Right ventricle myocardium inferior (tissue), 1 donor: ENCODE measurements at places on chromosomes 6 and 20.

GRCh38 chr20:45823949-45824835, 2.9 kb downstream of the TNNC2 start:
- peak; percentile 76 for DNase-seq

GRCh38 chr20:46311719-46312074, 3.4 kb upstream of the CDH22 start:
- DNase-seq, result no peak

- DNase-seq, result no peak
Measured at GRCh38 chr6:104281370-104281769, 578.3 kb downstream of the HACE1 start.

DNA sequence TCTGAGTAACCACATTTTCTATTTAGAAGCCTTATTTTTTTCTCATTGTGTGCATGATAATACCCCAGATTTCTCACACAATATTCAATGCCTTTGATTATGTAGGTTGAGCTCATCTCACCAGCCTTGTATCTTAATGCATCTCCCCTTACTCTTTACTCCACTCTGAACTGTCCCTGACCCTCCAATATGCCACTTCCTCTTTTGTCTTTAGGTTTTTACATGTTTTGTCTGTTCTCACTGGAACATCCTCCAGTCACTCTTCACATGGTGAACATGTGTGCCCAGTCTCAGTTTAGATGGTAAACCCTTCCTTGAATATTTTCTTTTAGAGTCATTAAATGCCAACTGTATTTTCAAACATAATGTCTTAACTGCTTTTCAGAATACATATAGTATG, 392.9 kb upstream of the IMPG1 start:
- DNase-seq, result no peak

DNA sequence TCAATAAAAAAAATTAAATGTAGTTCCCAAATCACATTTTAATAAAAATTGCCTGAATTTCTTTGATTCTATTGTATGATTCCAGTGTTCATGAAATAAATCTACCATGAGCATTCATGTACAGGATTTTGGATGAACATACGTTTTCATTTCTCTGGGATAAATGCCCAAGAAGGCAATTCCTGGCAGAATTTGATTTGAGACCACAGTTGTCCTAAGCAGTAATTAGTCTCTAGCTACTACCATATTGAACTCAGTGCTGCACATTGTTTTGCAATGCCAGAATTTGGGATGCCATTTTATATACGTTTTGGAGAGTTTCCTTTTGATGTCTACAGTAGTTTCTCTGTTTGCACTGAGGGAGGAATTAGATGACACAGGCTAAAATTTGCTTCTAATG, 265.3 kb upstream of the HS3ST5 start:
- no peak for DNase-seq

DNA sequence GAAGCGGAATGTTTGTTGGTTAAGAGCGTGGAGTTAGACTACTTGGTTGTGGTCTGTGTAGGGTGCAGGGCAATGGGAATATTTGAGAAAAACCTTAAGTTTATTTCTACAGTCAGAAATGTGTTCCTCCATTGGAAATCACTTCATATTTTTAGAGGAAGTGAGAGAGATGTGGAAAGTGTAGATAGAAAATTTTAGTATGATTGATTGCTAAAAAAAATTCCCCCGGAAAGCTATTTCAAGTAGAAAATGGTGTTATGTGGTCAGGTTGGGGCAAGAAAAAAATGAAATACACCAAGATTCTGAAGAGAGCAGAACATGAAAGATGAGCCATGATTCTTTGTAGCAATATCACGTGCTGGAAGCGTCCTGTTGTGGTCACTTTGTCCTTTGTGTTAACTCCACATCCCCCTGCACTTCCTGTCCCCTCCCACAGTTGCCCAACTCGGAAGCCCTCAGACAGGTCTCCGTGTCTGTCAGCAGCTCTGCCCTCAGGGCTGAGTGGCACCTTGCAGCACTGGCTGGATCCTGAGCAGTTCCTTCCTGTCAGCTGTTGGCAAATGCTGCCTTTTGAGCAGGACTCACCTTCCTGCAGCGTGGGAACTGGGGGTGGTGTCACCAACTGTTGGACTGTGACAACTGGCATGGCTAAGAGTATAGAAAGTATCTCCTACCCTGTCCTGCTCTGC, 137.5 kb upstream of the SLC24A3 start:
- peak; percentile 74 for DNase-seq

DNA sequence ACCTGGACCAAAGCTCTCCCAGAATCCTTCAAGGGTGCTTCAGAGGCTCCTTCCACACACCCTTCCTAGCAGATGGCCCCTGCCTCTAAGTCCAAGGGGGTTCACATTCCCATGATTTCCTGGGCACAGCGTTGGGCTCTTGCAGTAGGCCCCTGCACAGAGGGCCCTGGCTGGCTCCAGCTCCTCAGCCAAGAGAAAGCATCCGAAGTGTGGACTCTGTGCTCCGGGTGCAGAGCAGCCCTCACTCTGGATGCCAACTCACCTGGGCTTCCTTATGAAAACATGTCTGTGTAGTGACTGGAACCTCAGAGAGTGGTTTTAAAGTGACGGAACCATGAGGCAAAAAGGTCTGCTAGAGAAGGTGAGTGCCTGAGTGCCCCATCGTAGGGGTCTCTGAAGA, 11.6 kb downstream of the YTHDF1 start:
- DNase-seq, result no peak

GRCh38 chr20:11754451-11754850, 163.2 kb upstream of the BTBD3 start:
- no peak for DNase-seq

- no peak for DNase-seq
Measured at GRCh38 chr20:6127825-6128224, 5.0 kb upstream of the FERMT1 start.

DNA sequence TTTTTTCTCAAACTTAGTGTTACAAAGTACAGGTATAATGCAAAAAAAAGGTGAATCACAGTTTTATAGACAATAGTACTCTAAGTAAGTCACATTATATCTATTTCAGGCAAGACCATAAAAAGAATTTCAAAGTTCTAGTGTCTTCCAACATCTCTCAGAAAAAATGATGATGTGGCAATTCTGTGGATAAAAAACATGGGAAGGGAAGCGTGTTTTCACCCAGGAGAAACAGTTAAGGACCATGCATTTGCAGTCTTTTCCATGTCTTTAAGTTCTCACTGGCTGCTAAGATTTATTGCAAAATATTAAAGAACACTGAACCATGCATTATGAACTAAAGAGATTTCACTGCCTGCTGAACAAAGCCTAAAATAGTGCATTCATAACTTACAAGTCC, 1.8 kb downstream of the SSR1 start:
- DNase-seq, result no peak

GRCh38 chr6:89323511-89323971, 8.4 kb upstream of the GABRR2 start:
- no peak for DNase-seq

DNA sequence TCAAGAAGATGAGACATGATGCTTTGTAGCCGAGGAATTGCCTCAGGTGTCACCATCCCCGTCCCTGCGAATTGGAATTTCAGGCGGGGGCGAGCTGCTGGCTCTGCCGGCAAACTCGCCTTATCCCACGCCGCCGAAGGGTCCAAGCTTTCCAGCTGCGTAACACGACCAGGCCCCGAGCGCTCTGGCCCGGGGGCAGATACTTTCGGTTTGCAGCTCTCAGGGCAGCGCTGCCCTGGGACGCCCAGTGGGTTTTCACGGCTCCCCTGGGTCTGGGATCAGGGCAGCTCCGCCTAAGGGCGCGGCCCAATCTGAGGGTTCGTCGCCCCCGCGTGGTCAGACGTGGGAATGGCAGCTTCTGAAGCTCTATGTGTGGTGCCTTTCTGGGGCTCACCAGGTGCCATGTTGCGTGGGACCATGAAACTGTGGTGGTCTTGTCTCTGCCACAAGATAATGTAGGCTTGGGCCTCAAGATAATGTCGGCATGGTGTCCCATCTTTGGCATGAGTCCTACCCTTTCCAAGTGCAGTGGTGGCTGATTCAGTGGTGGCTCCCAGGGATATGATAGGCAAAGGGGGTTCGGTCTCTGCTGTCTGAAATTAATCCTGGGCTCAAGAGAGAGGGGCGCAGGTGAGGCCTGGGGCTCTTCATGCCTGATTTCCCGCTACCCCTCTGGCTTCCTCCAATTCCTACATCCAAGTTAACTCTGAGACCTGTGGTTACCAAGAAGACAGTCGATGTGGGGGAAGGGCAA, 21.0 kb downstream of the PIGT start:
- peak; percentile 94 for DNase-seq

DNA sequence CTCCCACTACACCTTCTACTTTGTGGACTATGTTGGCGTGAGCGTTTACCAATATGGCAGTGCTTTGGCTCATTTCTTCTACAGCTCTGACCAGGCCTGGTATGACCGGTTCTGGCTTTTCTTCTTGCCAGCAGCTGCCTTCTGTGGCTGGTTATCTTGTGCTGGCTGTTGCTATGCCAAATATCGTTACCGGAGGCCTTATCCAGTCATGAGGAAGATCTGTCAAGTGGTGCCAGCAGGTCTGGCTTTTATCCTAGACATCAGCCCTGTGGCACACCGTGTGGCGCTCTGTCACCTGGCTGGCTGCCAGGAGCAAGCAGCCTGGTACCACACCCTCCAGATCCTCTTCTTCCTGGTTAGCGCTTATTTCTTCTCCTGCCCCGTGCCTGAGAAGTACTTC, 16.5 kb upstream of the EFHC1 start:
- no peak for DNase-seq

- no peak for DNase-seq
Measured at GRCh38 chr6:13267142-13267651, 61.1 kb downstream of the TBC1D7 start.

DNA sequence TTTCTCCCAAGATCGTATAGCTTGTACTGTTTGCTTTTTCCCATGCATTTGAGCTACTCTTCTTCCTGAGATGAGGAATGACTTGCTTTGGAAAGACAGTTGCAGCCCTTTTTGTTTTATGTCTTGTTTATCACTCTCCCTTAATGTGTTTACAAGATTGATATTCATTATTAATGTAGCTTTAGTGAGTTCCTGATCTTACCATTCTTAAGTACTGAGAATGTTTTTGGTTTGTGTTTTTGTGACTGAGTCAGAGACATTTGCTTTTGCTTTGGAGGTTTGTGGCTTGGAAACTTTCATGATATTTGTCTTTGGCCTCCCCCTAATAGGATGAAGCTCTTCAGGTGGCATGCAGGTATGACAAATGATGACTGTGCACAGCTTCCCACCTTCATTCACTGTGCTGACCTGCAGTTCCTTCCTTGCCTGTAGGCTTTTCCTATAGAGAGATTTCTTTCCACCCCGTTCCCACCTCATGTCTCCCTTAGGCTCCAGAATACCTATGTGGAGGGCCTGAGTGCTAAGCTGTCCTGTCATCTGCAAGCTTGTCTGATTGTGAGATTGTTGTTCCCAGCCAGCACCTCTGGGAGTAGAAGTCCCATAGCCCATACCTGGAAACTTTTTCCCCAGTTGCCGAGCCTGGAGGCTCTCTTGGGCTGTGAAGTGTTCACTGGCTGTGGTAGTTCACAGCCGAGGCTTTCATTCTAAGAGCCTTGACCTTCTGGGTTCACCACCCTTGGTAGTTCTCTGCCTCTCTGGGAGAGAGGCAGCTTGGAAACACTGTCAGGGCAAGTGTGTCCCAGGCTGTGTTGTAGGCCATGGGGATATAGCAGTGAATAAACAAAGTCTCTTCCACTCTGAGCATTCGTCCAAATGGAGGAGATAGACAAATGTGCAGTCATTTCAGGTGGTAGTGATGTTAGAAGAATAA, 27.1 kb downstream of the CDS2 start:
- no peak for DNase-seq

GRCh38 chr20:25476106-25477013, 68.9 kb downstream of the GINS1 start:
- peak; percentile 54 for DNase-seq

GRCh38 chr20:64047046-64047389, 2.4 kb downstream of the SOX18 start:
- DNase-seq, result no peak

DNA sequence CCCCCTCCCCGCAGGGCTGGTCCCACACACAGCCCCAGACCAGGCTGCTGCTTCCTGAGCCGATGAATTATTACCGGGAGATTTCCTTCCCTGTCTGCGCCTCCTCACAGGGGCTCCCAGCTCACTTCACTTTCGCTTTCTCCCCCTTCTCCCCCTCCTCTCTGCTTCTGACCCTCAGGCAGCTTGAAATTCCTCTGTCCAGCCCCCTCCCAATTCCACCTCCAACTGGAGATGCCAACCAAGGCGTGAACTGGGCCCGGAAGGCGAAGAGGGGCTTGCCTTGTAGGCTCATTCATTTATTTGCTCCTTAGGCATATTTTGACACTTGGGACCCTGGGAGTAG, 1.7 kb upstream of the TCF15 start:
- DNase-seq, result no peak

DNA sequence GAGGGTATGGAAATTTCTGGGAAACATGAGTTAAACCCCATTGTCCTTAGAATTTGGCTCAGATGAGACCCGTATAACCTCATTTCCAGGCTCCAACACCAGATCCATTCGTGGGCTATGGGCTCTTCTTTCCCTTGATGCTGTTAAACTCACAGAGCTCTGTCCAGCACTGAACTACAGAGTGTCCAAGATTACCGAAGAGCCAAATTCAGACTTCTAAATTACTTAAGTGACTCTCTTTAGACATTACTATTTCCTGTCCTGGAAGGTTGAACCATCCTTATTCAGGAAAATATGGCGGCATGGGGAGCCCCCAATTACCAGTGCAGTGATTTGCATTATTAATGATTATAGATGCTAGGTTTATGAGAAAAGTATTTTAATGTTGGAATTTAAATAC, 124.9 kb upstream of the EDN1 start:
- no peak for DNase-seq

- DNase-seq, result no peak
Measured at GRCh38 chr20:39528436-39528835, 566.3 kb downstream of the DHX35 start.

DNA sequence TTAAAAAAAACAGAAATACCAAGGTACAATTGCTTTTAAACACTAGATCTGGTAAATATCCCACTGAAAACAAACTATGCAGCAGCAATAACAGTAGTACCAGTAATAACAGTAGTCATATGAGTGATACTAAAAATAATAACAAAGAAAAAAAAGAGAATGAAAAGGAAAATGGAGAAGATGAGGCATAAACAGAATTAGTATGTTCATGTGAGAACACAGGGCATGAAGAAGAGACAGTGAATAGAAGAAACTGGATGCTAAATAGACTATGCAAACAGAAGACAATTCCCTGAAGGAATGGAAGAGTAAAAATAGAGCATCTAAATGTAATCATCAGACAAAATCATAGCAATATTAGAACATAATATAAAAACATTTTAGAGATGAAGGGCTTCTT, 121.1 kb downstream of the RNGTT start:
- no peak for DNase-seq

GRCh38 chr6:1088492-1089001, 223.4 kb upstream of the FOXQ1 start:
- no peak for DNase-seq

- no peak for DNase-seq
Measured at GRCh38 chr20:24785141-24786110, 163.6 kb upstream of the CST7 start.

DNA sequence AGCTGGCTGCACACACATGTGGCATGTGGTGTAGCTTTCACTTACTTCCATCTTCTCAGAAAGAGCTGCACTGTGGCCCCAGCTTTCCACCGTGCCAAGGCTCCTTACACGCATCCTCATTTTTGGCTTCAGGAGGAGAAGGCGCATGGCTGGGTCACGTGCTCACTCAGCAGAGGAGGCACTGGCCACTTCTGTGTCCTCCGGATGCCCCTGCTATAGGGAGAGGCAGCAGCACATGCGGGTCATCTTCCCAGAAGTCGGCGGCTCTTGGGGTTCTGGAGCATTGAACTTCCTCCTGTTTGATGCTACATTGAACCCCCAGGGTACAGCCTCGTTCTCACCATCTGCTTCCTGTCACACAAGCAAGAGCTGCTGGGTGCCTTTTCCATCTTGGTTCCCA, 111.3 kb downstream of the FAM120B start:
- DNase-seq, result no peak
